Cardiac septum (tissue), 1 donor: ENCODE measurements at places on chromosomes 6 and 20. TPM values are rescaled to one million over a fixed set of nuclear protein-coding genes. Genes with fewer than 3 reads are reported as not detected.

Gene GFRAL
- total RNA-seq: not detected

GRCh38 chr6:12944001-12944400, 227.4 kb downstream of the PHACTR1 start:
- no peak for DNase-seq

- no peak for DNase-seq
Observed at GRCh38 chr20:33183312-33183711, 15.4 kb downstream of the BPIFA2 start.

GRCh38 chr6:151403919-151404308, 12.6 kb upstream of the ZBTB2 start:
- no peak for DNase-seq

GRCh38 chr20:13772529-13772928, 12.2 kb downstream of the ESF1 start:
- DNase-seq: no peak

DNA sequence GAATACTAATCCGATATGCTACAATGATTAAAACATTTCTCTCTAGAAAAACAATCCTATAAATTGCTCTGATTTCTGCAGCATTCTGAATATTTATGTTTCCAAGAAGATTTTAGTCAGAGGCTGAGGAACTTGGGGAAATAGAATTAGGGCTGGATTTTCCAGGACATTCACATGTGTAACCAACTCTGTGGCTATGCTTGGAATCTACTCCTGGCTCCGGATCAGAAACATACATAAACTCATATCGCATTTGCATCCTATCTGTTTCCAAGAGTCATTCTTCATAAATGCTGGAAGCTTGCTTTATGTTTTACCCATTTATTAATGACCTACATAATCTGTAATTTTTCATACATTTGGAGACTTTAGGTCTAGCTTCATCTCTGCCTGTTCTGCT, 459.9 kb upstream of the MARCKS start:
- no peak for DNase-seq

GRCh38 chr6:110310861-110311446, 47.2 kb downstream of the METTL24 start:
- DNase-seq: no peak

GRCh38 chr6:26571592-26572296, 25.0 kb upstream of the ABT1 start:
- no peak for DNase-seq
